Mucosa of gallbladder (tissue), 1 donor: ENCODE measurements at places on chromosomes 3 and 15. TPM values are rescaled to one million over a fixed set of nuclear protein-coding genes. Genes with fewer than 3 reads are reported as not detected.
A peak's percentile ranks its signal among the peaks of the same experiment; 100 is the strongest.

The ZDHHC19 gene
- total RNA-seq: 1.2 TPM

The MUC4 gene
- 0.14 TPM for total RNA-seq

The IGF2BP2 gene
- 26.7 TPM for total RNA-seq

The GOLGA8N gene
- 12.2 TPM for total RNA-seq

The COL6A5 gene
- total RNA-seq: not detected

DNA sequence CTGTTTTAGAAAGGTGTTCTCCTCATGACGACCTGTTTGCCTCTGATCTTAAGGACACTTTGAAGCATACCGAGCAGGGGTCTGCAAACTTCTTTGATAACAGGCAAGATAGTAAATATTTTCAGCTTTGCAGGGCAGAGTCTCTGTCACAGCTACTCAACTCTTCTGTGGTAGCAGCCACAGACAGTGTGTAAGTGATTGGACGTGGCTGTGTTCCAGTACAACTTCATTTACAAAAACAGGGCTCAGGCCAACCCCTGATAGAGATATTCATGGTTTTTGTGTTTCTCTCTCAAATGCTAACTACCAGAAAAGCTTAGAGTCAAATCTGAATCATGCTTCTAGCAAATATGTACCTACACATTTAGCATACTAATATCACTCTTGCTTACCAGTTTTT, 51.5 kb downstream of the TGFBR2 start:
- no peak for DNase-seq

DNA sequence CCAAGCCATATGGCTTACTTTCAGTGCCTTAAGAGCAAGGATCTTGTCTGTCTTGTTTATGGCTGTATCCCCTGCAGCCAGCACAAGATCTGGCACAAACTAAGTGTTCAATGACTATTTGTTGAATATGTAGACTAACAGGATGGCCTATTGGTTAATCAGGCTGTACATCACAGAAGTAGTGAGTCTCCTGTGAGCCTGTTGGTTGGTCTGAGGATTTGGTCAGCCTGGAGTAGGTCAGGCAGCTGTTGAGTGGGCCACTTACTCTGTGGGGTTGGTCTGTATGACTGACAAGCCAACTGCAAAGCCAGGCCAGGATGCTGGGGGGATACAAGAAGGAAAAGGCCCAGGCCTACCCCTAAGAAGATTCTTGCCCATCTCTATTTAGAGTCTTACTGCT, 33.4 kb upstream of the CILP start:
- DNase-seq: no peak

DNA sequence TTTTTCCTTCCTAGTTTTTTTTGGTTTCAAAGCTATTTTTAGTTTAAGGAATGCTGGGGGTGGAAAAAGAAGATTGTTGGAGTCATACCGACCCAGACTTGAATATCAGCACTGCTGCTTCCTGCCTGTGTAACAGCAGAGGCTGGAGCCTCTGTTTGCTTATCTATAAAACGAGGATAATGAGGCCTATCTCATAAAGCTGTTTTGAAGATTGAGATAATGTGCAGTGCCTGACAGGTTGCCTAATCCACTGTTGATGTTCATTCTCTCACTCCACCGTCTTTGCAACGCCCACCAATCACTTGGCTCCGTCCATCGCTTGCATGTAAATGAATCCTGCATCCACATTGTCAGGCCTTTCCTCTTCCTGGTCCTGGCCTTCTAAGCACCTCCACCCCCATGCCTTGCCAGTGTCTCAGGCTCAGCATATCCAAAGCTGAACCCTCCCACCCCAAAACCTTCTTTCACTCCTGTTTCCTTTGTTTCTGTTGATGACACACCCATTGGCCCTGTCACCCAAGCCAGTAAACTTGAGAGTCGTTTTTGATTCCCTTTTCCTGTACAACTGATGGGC, 94.9 kb downstream of the MEX3B start:
- DNase-seq: no peak

GRCh38 chr3:46663591-46664135, 29.8 kb downstream of the ALS2CL start:
- DNase-seq: no peak

DNA sequence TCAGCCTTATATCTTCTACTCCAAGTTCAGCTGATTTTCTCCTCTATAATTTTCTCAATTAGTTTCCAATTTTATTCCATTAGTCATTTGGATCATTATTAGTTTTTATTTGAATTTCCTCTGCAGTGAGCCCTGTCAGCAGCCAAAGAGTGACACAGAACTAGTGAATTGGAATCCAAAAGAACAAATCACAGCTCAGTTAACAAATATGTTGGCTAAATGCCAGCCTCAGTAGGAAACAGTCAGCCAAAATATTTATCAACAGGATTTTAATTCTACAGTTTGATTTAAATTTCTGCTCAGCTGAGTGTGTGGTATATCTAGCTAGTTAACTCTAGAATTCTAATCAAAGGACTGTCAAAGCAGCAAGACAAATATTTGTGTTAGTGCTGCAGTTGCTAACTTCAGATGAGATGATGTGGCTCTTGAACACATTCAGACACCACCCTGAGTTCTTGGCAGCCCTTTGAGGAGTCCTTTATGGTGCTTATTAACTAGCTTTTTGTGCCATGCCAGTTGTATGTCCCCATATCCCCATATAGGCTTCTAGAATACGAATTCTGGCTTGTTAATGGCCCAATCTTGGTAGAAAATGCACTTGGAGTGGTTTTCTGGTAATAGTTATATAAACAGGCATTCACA, 194.5 kb downstream of the CPNE4 start:
- no peak for DNase-seq

- no peak for DNase-seq
Observed at GRCh38 chr3:170752571-170753155, 117.3 kb downstream of the RPL22L1 start.

DNA sequence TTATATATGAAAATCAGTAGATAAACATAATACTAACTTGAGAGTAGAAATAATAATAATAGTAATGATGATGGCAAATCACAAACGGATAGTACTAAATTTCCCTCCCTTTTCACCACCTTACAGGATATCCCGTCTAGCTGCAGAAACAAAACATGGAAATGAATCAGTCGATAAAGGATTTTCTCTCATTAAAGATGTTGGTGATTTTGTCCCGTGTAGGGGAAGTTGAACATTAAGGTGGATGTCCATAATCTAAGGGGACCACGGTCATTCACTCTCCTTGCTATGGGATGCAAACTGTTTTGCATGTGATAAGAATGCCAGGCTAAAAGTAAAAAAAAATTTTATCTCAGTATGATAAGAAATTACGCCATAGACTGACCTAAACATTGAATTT, 1027.7 kb upstream of the NR2F2 start:
- DNase-seq: no peak

- DNase-seq: no peak
Observed at GRCh38 chr3:99845999-99846398, 28.3 kb downstream of the CMSS1 start.

GRCh38 chr3:23331141-23331935, 128.2 kb downstream of the UBE2E2 start:
- no peak for DNase-seq

DNA sequence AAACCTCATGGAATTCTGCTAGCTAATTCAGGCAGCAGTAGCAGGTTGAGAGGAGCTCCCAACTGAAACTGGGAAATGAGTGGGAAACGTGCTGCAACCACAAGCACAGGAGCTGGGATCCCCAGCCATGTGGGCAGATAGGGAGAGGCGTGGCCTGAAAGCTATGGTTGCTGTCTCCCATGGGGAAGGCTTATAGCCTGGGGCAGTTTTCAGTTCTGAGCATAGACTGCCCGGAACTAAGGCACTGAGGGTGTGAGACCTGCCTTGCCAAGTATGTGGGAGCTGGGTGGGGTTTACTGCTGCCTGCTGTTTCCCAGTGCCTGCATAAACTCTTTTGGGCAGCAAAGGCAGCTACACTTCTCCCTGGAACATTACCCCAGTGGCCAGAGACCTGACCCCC, 229.5 kb downstream of the TUSC7 start:
- no peak for DNase-seq

GRCh38 chr3:168090306-168091085, 5.2 kb downstream of the GOLIM4 start:
- no peak for DNase-seq

DNA sequence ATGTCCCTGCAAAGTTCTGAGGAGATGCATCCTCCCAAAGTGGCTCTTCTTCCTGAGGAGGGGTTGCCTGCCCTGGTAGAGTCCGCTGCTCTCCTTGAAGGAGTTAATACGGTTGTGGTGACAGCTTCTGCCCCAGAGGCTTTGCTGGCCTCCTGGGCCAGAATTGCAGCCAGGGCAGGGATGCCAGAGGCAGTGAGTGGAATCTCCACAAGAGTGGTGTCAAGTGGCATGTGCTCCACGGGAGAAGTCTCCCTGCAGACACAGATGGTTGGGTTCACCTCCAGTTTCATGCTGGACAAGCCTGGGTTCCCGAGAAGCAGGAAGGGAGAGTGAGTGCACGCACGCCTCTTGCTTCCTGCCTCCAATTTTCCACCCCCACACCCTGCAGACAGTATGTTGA, 105.5 kb downstream of the SLC25A26 start:
- DNase-seq: no peak

DNA sequence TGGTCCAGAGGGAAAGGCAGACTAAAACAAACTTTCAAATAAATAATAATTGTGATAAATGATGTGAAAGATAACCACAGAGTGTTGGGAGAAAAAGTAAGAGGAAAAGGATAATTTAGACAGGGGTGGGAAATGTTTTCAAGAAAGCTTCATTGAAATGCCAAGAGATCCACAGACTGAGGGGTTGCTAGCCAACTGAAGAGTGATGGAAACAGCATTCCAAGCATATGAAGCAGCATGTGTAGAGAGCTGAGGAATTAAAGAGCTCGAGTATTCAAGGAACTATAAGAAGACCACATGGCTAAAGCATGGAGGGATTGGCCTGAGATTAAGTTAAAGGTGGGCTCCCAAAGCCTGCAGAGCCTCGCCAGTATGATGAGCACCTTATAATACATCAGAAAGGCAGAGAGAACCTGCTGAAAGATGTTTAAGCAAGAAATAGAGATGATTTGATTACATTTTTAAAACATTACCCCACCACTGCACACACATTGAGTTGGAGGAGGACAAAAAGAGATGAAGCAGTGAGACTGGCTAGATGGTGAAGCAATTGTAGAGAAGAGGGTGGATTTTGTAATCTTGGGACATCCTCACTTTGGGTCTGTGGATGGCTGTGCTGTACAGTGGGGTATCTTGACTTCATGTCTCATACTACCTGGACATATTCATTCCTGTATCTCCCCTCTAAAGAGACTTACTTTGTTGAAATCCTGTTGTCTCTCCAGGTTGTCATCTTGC, 100.8 kb downstream of the STAC start:
- no peak for DNase-seq

DNA sequence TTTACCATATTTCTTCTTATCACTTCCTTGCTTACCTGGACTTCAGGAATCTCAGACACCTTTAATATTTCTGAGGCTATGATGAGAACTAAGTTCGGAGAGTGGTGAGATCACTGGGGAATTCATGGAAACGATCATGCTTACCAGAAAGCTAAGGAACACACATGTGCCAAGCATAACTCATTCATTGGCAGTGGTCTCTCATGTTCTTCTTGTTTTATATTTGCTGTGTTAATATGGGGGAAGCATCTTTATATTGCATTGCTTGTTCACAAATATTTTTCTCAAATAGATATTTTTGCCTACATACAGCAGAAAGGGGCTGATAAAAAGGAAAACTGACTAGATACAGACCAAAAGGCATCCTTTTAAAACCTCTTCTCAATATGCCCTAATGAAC, 55.8 kb downstream of the COL6A6 start:
- no peak for DNase-seq

- DNase-seq: peak; percentile 53
Observed at GRCh38 chr15:85583923-85584390, 203.6 kb downstream of the AKAP13 start.

GRCh38 chr15:63502843-63503738, 1.3 kb upstream of the USP3 start:
- DNase-seq: peak; percentile 94
